Upper lobe of right lung (tissue), 1 donor: ENCODE measurements at places on chromosomes 3 and 15. TPM values are rescaled to one million over a fixed set of nuclear protein-coding genes. Genes with fewer than 3 reads are reported as not detected.

HIGD2B gene
- not detected for total RNA-seq

INSYN1 gene
- 6.2 TPM for total RNA-seq

PLA2G4E gene
- 1.5 TPM for total RNA-seq

SLC12A1 gene
- total RNA-seq, result not detected

GOLGA8R gene
- 5.3 TPM for total RNA-seq

CELF6 gene
- 5.4 TPM for total RNA-seq

CCR9 gene
- total RNA-seq, result not detected

CAMK1 gene
- 35.7 TPM for total RNA-seq

SKOR1 gene
- total RNA-seq, result 0.52 TPM

LRRC3B gene
- 0.09 TPM for total RNA-seq

GPR27 gene
- total RNA-seq, result 3.7 TPM

REC114 gene
- not detected for total RNA-seq

CTXND1 gene
- 1.9 TPM for total RNA-seq

ZDHHC23 gene
- total RNA-seq, result 15.0 TPM

TEX9 gene
- total RNA-seq, result 7.0 TPM

GHSR gene
- total RNA-seq, result not detected

- H3K4me3 ChIP-seq, result no peak overlapping the region
- no peaks in the 10 kb centered on the region for H3K4me1 ChIP-seq
- H3K36me3 ChIP-seq, result no peaks in the 10 kb centered on the region
- no peak overlapping the region for H3K27ac ChIP-seq
- no peaks in the 10 kb centered on the region for H3K27me3 ChIP-seq
Observed at GRCh38 chr3:122902326-122902725, 107.5 kb downstream of the SLC49A4 start.

- H3K36me3 ChIP-seq, result no peaks in the 10 kb centered on the region
- no peak overlapping the region for H3K27ac ChIP-seq
- no peak overlapping the region for H3K4me3 ChIP-seq
- H3K27me3 ChIP-seq, result no peaks in the 10 kb centered on the region
Observed at GRCh38 chr3:39423436-39423970, 17.0 kb downstream of the RPSA start.

GRCh38 chr15:67828969-67829646 is 3.8 kb downstream of the SKOR1 start:
- H3K27me3 ChIP-seq, result peaks cover 100% of the 10 kb centered on the region
- peaks cover 47% of the 10 kb centered on the region for H3K4me1 ChIP-seq
- no peak overlapping the region for H3K4me3 ChIP-seq
- peak; percentile 51 for DNase-seq
- no peak overlapping the region for H3K27ac ChIP-seq
- H3K36me3 ChIP-seq, result no peaks in the 10 kb centered on the region

- DNase-seq, result no peak
- H3K27ac ChIP-seq, result no peak overlapping the region
- H3K36me3 ChIP-seq, result peaks cover 73% of the 10 kb centered on the region
- H3K4me1 ChIP-seq, result no peaks in the 10 kb centered on the region
- no peaks in the 10 kb centered on the region for H3K27me3 ChIP-seq
- H3K4me3 ChIP-seq, result no peak overlapping the region
Observed at GRCh38 chr3:168021737-168022450, 73.8 kb downstream of the GOLIM4 start.

DNA sequence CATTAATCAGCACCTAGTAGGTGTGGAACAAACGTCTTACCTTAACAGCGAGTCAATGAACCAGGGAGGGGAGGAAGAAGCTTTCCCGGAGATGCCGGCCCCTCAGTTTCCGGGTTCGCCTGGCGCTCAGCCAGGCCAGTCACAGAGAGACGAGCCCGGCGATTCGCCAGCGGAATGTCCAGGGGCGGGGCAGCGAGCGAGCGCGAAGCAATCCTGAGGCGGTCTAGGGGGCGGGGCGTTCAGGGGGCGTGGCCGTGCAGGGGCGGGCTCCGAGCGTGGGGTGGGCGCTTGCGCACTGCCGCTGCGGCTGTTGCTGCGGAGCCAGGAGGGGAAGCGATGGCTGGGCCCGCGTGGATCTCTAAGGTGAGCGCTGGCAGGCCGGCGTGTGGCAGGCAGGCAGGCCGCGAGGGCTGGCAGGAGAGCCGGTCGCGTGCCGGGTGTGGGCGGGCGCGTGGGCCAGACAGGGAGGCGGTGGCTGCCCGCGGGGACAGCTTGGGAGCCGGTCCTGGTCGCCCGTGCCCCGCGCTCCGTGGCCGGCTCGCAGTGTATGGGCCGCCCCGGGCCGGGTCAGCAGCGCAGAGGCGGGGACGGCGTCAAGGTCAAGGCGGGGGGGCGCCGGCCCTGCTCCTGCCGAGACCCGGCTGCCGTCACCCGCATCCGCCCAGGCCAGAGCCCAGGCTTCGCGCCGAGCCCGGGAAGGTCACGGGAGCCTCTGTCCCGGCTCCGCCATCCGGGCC is at the start of gene IDH3A:
TSS of gene IDH3A (plus strand) at position 295 of the 737 bp plus-strand sequence. CDS start at position 337, 42 bp downstream.
- H3K27ac ChIP-seq, result peak within 1 kb of the TSS; percentile 85
- DNase-seq, result peak; percentile 100
- H3K4me1 ChIP-seq, result peaks cover 16% of the 10 kb centered on the region
- no peaks in the 10 kb centered on the region for H3K27me3 ChIP-seq
- no peaks in the 10 kb centered on the region for H3K36me3 ChIP-seq

GRCh38 chr15:69104050-69104750 is 56.2 kb upstream of the GLCE start:
- H3K36me3 ChIP-seq, result no peaks in the 10 kb centered on the region
- no peak overlapping the region for H3K27ac ChIP-seq
- no peaks in the 10 kb centered on the region for H3K4me1 ChIP-seq

DNA sequence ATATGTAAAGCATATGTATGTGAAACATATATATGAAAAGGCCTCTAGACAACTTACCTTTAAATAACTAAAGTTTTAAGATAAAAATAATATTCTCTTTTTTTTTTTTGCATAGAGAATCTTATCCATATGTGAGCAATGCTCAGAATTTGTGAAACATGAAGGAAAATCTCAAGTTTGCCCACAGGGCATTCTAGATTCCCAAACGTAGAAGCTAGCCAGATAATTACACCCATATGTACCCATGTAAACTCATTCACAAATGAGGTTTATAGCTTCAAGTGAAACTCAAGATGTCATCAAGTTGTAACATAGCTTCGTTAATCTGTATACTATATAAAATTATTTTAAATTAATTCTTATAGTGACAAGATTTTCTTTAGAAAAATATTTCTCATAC is 537.3 kb upstream of the NR2F2 start:
- no peak for DNase-seq
- H3K36me3 ChIP-seq, result no peaks in the 10 kb centered on the region
- H3K4me3 ChIP-seq, result no peak overlapping the region
- no peaks in the 10 kb centered on the region for H3K4me1 ChIP-seq
- H3K27ac ChIP-seq, result no peak overlapping the region
- no peaks in the 10 kb centered on the region for H3K27me3 ChIP-seq

GRCh38 chr15:57440167-57440566 is 63.9 kb downstream of the CGNL1 start:
- no peaks in the 10 kb centered on the region for H3K27me3 ChIP-seq
- DNase-seq, result no peak
- no peaks in the 10 kb centered on the region for H3K4me1 ChIP-seq
- no peak overlapping the region for H3K27ac ChIP-seq

- H3K4me3 ChIP-seq, result no peak overlapping the region
- H3K27ac ChIP-seq, result no peak overlapping the region
- no peaks in the 10 kb centered on the region for H3K36me3 ChIP-seq
- DNase-seq, result no peak
- no peaks in the 10 kb centered on the region for H3K4me1 ChIP-seq
Observed at GRCh38 chr15:95346721-95347475, 983.6 kb upstream of the NR2F2 start.

DNA sequence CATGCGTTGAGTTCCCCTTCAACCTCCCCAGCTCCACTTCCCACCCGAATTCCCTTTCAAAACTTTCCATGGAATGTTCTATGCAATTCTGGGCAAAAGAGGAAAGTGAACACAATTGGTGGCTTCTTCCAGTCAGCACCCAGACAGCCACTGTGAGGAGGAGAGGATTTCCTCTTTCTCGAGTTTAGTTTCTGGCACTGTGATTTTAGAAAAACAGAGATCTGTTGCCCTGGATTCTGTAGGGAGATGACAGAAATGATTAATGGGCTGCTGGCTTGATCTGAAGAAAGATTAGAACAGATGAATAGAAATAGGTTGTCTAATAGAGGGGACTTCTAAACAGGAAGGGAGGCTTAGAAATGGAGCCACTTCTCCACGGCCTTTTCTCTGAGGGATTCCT is 172.0 kb downstream of the MCTP2 start:
- H3K27ac ChIP-seq, result no peak overlapping the region
- H3K4me3 ChIP-seq, result no peak overlapping the region
- no peaks in the 10 kb centered on the region for H3K27me3 ChIP-seq
- DNase-seq, result no peak
- peaks cover 10% of the 10 kb centered on the region for H3K36me3 ChIP-seq

DNA sequence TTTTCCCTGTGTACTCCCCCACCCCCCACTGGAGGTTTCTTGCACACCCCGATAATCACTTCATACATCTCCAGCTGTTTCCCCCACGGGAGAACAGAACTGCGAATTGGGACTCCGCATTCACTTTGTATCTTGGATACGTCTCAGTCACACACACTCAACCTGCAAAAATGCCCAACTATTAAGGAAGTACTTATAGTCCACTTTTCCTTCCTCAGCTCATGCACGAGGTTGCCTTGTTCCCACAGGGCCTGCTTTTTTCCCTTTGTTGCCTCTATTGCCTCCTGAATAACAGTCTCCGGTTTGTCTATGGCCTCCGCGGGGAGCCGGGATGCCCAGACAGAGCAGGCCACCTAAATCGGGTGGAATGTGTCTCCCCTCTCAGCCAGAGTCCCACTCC is 282.3 kb downstream of the PYDC2 start:
- no peaks in the 10 kb centered on the region for H3K4me1 ChIP-seq
- no peak for DNase-seq
- H3K4me3 ChIP-seq, result no peak overlapping the region

- H3K4me3 ChIP-seq, result no peak overlapping the region
- DNase-seq, result no peak
- peak overlapping the region; percentile 21 for H3K27ac ChIP-seq
- H3K27me3 ChIP-seq, result no peaks in the 10 kb centered on the region
- H3K4me1 ChIP-seq, result peaks cover 63% of the 10 kb centered on the region
Observed at GRCh38 chr3:32423956-32424557, 32.4 kb downstream of the CMTM7 start.

- H3K27ac ChIP-seq, result no peak overlapping the region
- no peaks in the 10 kb centered on the region for H3K4me1 ChIP-seq
- H3K4me3 ChIP-seq, result no peak overlapping the region
- H3K27me3 ChIP-seq, result no peaks in the 10 kb centered on the region
Observed at GRCh38 chr15:57611123-57611522, 19.4 kb downstream of the MYZAP start.

DNA sequence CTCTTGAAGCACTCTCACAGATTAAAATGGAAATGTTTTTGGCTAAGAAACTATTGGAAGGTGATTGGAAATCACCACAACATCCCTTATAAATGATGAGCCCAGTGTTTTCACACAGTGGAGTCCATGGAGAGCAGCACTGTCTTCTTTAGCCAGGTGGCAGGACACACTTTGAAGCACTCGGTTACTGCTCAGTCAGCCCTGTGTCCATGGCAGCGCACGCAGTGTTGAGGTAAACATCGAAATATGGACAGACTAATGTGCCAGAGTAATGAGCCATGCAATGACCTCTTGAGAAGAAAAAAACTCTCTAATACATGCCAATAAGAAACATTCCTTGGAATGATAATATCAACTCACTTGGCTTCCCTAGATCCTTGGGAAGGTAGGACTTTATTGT is 66.6 kb downstream of the TGFBR2 start:
- H3K27me3 ChIP-seq, result no peaks in the 10 kb centered on the region
- H3K4me1 ChIP-seq, result peaks cover 46% of the 10 kb centered on the region
- peaks cover 95% of the 10 kb centered on the region for H3K36me3 ChIP-seq
- no peak for DNase-seq

DNA sequence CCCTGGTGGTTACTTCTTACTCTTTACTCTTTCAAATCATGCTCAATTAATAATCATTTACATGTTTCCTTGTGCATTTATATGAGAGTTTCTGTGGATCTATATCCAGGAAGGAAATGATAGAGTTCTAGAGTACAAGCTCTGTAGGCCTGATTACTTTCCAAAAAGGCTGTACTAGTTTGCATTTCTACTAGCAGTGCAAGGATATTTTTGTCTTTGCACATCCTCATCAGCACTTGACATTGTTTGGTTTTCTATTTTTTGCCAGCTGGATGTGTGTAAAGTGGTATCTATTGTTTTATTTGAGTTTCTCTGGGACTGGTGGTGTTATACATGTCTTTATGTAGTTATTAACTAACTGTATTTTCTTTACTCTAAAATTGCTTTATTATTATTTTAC is 19.6 kb upstream of the SLC7A14 start:
- no peaks in the 10 kb centered on the region for H3K4me1 ChIP-seq
- DNase-seq, result no peak
- H3K36me3 ChIP-seq, result no peaks in the 10 kb centered on the region
- H3K4me3 ChIP-seq, result no peak overlapping the region

- H3K27ac ChIP-seq, result no peak overlapping the region
- no peak overlapping the region for H3K4me3 ChIP-seq
- no peaks in the 10 kb centered on the region for H3K4me1 ChIP-seq
- no peaks in the 10 kb centered on the region for H3K36me3 ChIP-seq
- no peaks in the 10 kb centered on the region for H3K27me3 ChIP-seq
- no peak for DNase-seq
Observed at GRCh38 chr3:110165370-110165743, 828.0 kb upstream of the DPPA4 start.

DNA sequence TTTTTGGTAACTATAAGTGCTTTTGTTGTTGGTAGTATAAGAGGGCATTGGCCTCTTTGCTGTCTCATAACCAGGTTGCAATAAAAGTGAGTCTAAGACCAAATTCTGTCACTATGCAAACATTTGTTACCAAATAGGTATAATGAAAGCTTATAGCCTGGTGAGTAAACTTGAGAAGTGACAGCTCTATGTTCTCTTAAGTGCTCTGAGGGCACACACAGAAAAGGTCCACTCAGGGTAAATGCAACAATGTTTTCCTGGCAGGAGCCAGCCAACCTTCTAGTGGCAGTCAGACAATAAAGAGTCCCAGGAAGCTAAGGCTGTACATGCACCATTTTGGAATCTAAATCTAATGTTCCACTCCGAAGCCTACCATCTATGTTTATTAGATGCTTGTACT is 262.1 kb upstream of the TGFBR2 start:
- H3K4me1 ChIP-seq, result peaks cover 10% of the 10 kb centered on the region
- H3K36me3 ChIP-seq, result no peaks in the 10 kb centered on the region
- no peaks in the 10 kb centered on the region for H3K27me3 ChIP-seq
- no peak for DNase-seq
- no peak overlapping the region for H3K27ac ChIP-seq

GRCh38 chr3:134211797-134212196 is 38.9 kb downstream of the RYK start:
- H3K27ac ChIP-seq, result no peak overlapping the region
- DNase-seq, result no peak
- H3K4me1 ChIP-seq, result peaks cover 4% of the 10 kb centered on the region
- H3K27me3 ChIP-seq, result no peaks in the 10 kb centered on the region

DNA sequence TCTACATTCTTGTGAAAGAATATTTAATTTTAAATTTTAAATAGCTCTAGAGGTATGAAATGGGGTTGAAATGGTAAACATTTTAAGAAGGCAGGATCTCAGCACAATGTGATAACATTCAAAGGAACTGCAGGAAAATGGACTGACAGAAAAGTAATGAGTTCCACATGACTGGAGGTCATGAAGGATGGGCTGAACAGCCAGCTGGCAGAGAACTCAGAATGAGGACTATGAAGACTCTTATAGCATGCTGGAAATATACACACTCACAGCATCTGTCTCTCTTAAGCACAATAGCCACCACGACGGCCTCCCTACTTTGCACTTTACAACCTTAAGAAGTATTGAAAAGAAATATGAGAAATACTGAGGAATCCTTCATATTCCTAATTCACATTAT is 94.7 kb downstream of the TNIK start:
- H3K27ac ChIP-seq, result no peak overlapping the region
- no peaks in the 10 kb centered on the region for H3K36me3 ChIP-seq
- DNase-seq, result no peak
- H3K27me3 ChIP-seq, result no peaks in the 10 kb centered on the region
